GM20000 (cell line): ENCODE measurements at places on chromosomes 7 and 10.

DNA sequence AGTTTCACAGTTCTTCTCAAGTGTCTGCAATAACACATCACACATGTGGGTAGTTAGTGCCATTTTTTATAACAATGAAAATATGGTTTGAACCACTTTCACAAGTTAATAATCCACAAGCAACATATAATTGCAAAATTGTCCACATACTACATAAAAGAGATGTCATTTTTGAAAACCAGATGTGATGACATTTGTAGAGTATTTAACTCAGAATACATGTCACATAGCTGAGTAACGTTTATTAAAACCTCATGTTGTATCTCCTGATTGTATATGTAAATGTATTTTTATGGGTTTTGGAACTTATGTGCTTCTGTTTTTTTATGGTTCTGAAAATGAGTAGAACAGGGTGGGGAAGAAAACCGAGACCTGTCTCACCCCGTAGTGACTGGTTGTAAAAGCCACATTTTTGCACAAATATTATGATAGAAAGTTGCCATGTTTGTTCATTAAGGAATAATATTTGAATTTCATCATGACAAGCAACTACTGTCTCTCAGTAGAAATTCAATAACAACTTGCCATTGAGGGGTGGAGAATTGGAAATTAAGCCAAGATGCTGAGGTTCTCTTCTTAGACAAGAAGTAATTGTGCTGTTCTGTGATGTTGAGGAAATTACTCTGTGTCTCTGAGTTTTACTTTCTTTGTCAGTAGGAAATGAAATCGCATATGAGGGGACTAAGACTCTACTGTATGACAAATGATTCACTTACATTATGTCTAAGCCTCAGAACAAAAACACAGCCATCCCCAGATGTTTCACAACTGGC is 29.2 kb upstream of the EGFR start:
- no peak for DNase-seq

DNA sequence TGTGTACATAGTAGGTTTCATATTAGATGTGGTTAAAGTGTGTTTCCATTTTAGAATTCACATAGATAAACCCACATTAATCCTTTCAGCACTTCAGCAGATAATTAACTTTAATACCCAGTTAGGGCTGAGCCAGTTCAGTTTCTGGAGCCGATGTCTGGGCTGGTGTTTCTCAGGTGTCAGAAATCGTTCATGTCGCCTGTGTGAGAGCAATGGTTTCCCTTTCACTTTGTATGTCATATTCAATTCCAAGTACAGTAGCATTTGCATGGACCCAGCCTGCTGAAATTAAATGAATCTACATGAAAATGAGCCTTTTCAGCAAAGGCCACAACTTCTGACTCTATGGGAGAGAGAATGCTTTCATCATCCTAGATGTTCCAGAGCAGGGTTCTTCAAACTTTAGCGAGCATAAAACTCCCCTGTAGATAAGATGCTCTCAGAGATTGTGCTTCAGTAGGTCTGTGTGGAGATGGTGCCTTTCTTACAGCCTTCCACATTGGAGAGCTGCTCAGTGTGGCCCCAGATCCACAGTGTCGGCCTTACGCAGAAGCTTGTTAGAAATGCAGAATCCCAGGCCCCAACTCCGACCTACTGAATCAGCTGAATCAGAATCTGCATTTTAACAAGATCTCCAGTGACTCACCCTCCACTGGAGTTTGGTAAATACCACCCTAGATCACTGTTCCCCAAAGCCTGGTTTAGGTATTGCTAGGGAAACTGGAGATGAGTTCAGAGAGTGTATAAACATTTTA is 19.6 kb downstream of the WIPF3 start:
- DNase-seq: no peak

DNA sequence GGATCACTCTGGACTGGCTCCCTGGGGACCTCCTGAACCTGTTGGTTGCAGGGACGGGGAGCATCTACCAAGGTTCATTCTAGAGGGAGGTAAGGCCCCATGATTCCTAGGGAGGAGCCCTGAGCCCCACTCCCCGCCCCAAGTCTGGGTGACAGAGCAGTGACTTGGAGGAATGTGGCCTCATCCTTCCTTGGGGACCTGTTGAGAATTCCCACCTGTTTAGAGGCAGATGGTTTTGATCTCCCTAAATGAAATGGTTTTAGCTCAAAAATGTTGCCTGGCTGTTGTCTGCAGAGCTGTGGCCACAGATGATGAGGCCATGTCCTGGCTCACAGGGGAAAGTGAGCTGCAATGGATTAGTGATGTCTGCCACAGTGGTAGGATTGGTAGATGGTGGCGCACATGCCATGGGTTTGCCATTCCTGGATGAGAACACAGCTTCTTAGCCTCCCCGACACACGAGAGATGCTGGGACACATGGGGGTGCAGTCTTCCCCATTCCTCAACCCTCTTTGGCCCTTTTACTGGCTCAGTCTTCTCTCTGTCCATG is 12.3 kb downstream of the C10orf105 start:
- no peak for DNase-seq

GRCh38 chr10:29857843-29858701 is 201.3 kb downstream of the JCAD start:
- no peak for DNase-seq

- DNase-seq: no peak
Observed at GRCh38 chr10:118585794-118586193, 9.7 kb downstream of the PRLHR start.

DNA sequence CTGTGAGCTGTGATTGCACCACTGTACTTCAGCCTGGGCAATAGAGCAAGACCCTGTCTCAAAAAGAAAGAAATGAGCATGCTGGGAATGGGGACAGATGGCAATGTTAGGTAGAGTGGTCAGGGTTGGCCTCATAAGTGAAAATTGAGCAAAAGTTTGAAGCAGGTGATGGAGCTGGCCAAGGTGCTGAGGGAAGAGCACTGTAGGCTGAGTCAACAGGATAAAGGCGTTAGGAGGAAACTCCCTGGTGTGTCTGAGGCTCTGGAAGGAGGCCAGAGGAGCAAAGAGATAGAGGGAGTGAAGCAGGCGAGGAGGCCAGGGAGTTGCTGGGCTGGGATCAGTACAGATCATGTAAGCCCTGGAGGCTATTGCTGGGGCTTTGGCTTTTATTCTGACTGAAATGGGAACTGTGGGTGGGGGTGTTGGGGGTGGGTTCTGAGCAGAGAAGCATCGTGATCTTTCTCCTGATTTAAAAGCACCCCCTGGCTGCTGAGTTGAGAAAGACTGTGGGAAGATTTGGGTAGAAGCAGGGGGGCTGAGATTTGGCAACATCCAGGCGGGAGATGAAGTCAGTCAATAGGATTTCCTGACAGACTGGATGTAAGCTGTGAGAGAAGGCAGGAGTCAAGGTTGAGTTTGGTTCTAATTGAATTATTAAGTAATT is 52.5 kb upstream of the VKORC1L1 start:
- DNase-seq: no peak

DNA sequence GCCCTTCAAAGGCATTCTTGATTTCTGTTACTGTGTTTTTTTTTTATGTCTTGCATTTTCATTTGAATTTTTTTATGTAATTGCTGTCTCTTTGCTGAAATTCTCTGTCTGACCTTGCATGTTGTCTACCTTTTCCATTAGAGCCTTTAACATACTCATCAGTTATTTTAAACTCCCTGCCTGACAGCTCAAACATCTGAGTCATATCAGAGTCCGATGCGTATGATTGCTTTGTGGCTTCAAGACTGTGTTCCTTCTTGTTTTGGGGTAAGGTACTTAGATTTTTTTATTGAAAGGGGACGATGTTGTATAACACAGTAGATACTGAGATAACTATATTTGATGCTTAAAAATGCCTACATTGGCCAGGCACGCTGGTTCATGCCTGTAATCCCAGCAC is 9.7 kb upstream of the TARP start:
- DNase-seq: no peak
